ENCODE measurements at places on chromosomes 13 and 19.

DNA sequence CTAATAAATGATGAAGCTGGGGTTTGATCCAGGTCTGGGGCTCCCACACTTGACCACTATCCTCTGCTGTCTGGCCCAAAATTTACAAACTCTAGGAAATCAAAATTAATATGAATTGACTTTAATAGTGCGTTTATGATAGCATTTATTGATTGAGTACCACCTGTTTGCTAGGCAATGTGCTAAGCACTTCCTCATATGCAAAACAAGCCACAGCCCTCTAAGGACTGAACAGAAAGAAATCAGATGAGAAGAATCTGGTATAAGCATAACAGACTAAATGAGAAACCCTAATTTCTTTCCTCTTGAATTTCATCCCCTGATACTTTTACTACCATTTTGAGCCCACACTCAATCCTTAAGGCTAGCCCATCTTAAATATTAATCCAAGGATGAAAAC, 6.6 kb upstream of the MLNR start:
- DNase-seq: no peak

- DNase-seq: peak; percentile 91
These were observed 98.2 kb downstream of the OLFM4 start for GRCh38 chr13:53126841-53127245.

GRCh38 chr19:49151267-49152118, 3.7 kb downstream of the HRC start:
- DNase-seq: peak; percentile 70

DNA sequence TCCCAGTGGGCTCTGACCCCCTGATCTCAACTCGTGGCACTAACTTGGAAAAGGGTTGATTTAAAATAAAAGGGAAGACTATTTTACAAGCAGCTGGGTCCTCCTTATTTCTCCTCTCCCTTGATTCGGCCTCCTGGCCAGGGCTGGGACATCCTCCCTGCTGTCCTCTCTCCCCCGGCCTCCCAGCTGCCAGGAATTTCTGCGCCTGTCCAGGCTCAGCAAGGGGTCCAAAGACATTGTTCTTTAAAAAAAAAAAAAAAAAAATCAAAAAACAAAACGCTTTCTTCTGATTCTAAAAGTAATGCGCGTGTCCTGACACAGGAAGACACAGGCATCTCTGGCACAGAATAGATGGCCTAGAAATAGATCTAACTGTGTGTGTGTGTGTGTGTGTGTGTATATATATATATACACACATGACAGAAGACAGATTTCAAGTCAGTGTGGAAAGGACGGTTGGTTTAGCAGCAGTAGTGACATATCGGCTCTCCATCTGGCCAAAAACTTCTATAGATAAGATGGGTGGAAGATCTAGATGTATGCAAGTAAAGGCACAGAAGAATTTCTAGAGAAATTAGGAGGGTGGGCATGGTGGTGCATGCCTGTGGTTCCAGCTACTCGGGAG, 12.3 kb upstream of the LENG8 start:
- DNase-seq: peak; percentile 37

DNA sequence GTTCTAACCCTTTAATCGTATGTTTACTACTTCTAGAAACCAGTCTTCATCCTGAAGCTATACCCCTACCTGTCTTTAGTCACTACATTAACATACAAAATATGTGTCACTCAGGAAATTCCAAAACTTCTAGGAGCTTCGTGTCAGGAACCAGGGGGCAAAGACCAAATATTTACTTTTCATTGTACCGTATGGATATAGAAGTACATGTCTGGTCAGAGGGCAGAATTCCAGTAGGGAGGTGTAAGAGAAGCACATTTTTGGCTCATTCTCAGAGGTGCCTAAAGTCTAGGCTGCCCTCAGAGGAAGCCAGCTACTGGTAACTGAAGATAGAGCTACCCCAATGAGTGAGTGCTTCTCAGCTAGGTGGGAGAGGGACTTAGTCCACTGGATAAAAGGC, 320.7 kb downstream of the DIAPH3 start:
- no peak for DNase-seq

- DNase-seq: no peak
These were observed 19.0 kb downstream of the CYP2F1 start for GRCh38 chr19:41133260-41133659.

All from lung (tissue), 17 donors.